ENCODE measurements at places on chromosomes 2 and 18.
A peak's percentile ranks its signal among the peaks of the same experiment; 100 is the strongest.

- no peak for DNase-seq
Measured at GRCh38 chr2:67498931-67499330, 101.8 kb downstream of the ETAA1 start.

GRCh38 chr2:226159875-226160479 lies 639.6 kb downstream of the IRS1 start:
- no peak for DNase-seq

DNA sequence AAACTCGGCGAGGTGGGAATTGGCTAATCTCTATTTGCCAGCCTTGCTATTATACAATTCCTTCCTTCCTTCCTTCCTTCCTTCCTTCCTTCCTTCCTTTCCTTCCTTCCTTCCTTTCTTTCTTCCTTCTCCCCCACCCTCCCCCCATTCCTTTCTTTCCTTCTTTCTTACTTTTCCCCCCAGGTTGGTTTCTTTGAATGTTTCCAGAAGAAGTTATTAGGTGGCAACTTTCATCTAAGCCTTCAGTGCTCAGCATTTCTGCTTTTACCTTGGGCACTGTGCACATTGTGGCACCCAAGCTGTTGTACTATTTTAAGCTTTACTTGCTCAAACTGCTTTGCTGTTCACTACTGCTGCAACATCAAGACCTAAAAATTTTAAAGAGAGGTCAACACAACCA lies 17.2 kb upstream of the CSRNP3 start:
- no peak for DNase-seq

DNA sequence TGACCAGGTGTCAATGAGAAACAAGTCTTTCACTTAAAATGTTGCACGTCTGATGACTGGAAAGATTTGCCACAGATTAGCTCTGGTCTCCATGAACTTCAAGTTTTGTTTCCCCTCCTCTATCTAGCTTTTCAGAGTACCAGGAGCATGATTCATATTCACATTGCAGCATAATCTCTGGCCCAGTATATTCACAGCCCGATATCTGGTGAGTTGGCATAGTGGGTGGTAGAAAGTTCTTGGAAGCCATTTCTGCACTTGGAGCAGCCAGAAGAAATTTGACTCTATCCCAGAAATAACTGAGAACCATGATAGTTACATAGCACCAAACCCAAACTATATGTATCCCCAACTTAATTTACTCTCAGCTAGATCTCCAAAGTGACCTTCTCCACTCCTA lies 503.9 kb downstream of the PID1 start:
- DNase-seq, result peak; percentile 18

- no peak for DNase-seq
Measured at GRCh38 chr2:23373666-23374065, 11.3 kb upstream of the KLHL29 start.

DNA sequence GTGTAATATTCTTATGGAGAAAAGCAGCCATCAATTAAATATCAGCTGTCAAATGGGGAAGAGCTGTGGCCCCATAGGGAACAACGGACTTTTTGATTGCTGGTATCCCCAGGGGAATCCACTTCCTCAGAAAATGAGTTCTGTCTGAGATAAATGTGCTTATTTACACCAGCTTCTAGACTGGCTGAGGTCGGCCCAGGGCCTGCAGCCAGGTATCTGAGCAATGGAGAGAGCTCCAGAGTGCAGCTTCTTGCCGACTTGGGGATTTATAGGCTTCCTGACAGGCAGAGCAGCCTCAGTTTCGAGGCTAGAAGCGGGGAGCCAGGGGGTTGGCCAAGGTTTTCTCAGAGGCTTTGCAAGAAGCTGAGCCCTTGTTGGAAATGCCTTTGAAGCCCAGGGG lies 67.2 kb downstream of the MCFD2 start:
- DNase-seq, result no peak

GRCh38 chr2:57330447-57330846 lies 716.2 kb upstream of the VRK2 start:
- no peak for DNase-seq

- DNase-seq, result no peak
Measured at GRCh38 chr2:135997380-135997779, 12.0 kb upstream of the DARS1 start.

- no peak for DNase-seq
Measured at GRCh38 chr2:151664520-151664919, 69.8 kb downstream of the NEB start.

GRCh38 chr2:64602436-64602835 lies 51.3 kb downstream of the SERTAD2 start:
- no peak for DNase-seq

GRCh38 chr18:61882296-61883004 lies 10.4 kb downstream of the RNF152 start:
- no peak for DNase-seq

- DNase-seq, result no peak
Measured at GRCh38 chr18:76953583-76954233, 131.4 kb downstream of the ZNF236 start.

DNA sequence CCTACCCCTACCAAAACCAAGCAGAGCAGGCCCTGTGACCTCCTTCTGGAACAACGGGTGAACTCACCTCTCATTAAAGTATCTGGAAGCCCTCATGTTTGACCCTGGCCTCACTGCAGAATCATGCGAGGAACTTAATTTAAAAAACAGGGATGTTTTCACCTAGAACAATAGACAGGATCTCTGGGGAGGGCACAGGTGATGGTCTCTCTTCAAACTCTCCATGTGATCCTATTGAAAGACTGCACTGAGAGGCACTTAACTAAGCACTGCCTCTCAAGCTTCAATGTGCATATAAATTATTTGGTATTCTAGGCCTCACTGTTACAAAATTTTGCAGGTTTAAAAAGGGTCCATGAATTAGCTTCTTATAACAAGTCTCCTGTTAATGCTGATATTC lies 7.5 kb downstream of the ZNF519 start:
- no peak for DNase-seq

DNA sequence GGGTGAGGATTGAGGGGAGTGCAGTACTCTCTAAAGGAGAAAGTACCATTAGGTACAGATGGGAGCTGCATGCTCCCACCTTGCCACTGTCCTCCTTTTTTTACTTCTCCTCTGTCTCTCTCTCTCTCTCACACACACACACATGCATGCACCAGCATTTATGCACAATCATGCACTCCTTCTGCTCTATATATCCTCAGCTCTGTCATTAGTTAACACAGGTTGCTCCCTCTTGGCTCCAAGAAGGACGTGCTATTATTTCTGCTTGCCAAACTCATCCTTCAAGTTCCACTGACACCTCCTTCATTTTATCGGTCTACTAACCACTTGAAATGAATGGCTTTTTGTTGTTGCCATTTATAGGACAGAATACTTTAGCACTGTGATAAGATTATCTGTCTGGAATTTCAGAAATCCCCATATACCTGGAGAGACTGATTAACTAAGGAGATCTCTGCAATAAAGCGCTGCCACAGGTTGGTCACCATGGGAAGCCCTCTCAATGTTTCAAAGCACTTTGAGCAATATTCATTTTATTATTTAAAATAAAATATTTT lies 178.5 kb upstream of the TRIB2 start:
- no peak for DNase-seq

DNA sequence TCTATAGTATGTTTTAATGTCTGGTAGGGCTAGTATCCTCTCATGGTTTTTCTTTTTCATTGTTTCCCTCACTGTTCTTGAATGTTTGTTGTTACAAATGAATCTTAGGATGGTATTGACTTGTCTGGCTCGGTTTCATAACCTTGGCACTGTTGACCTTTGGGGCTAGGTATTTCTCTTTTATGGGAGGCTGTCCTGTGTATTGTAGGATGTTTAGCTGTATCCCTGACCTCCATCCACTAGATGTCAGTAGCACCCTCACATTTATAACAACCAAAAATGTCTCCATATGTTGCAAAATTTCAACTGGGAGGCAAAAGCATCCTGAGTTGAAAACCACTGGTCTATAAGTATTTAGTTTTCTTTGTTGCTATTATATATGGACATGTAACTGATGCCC lies 7.0 kb upstream of the AOX1 start:
- DNase-seq, result no peak

GRCh38 chr2:30981096-30981495 lies 157.1 kb downstream of the GALNT14 start:
- no peak for DNase-seq

- no peak for DNase-seq
Measured at GRCh38 chr2:241637795-241638660, 535 bp downstream of the ATG4B start.

GRCh38 chr2:241302759-241303651 lies 12.5 kb downstream of the HDLBP start:
- no peak for DNase-seq

DNA sequence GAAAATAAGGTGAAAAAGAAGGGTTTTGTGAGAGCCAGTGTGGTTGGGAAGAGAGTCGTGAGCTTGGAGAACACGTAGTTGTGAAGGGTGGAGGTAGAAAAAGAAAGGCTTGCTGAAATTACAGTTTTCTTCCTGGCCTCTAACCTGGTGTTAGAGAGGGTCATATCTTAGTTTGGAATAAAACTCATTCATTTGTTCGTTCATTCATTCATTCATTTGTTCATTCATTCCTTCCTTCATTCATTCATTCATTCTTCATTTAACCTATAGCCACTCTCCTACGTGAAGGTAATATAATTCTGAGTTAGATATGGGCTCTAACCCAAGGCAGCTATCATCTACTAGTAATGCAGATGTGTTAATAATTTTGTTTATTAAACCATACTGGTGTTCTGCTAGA lies 111.8 kb upstream of the ZNF521 start:
- DNase-seq, result no peak

- no peak for DNase-seq
Measured at GRCh38 chr18:67778016-67778415, 261.5 kb upstream of the DSEL start.

DNA sequence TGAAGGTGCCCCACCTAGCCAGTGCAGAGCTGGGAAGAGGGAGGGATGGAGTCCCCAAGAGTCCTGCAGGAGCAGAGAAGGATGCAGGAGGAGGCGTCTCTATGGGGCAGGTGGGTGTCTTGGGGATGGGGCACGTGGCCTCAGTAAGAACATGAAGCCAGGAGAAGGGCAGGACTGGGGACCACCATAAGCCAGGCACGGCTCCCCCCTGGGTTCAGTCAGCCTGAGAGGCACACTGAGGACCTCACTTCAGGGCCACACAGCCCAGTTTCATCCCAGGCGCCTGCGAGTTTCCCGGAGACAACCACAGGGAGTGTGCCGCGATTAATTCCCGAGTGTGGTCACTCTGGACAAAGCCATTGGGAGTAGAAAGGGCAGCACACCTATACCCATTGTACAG lies 120.3 kb downstream of the GYPC start:
- DNase-seq, result no peak

DNA sequence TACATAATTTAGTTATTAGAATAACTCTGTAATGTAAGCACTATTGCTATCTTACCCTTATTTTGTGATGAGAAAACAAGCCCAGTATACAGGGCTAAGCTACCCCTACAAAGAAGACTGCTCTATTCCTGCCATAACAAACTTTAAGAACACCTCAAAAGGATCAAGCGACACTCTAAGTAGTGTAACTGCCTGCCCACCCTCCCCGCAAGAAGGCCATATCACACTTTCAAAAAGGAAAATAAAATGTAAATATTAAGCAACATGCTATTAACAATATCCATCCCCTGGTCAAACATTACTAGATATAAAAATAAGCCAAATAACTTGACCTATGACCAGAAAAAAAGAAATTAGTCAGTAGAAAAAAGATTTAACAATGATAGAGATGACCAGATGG lies 741.7 kb upstream of the CNTNAP5 start:
- DNase-seq, result no peak

GRCh38 chr2:219059375-219059724 lies 1.4 kb downstream of the IHH start:
- DNase-seq, result no peak

DNA sequence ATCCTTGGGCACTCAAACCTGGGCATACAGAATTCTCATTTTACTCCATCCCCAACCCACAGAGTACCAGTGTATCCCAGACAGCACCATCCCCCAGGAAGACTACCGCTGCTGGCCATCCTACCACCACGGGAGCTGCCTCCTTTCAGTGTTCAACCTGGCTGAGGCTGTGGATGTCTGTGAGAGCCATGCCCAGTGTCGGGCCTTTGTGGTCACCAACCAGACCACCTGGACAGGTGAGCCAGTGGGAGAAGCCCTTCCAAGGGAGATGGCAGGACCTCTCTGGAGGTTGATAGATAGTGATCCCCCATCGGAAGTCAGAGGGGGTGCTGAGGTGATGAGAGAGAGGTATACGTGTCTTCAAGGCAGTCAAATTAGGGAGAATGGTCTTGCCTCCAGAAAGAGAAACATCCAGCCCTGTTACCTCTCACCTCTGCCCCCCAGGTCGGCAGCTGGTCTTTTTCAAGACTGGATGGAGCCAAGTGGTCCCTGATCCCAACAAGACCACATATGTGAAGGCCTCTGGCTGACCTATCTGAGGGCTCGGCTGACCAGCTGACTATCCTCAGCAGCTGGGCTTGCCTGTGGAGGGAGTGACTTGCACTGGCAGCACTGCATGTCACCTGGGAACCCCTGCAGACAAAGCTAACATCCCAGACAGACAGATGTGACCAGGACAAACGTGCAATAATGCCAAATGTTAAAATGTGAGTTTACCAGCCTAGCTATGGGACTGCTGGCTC lies 9.5 kb downstream of the PKDCC start:
- DNase-seq, result no peak

DNA sequence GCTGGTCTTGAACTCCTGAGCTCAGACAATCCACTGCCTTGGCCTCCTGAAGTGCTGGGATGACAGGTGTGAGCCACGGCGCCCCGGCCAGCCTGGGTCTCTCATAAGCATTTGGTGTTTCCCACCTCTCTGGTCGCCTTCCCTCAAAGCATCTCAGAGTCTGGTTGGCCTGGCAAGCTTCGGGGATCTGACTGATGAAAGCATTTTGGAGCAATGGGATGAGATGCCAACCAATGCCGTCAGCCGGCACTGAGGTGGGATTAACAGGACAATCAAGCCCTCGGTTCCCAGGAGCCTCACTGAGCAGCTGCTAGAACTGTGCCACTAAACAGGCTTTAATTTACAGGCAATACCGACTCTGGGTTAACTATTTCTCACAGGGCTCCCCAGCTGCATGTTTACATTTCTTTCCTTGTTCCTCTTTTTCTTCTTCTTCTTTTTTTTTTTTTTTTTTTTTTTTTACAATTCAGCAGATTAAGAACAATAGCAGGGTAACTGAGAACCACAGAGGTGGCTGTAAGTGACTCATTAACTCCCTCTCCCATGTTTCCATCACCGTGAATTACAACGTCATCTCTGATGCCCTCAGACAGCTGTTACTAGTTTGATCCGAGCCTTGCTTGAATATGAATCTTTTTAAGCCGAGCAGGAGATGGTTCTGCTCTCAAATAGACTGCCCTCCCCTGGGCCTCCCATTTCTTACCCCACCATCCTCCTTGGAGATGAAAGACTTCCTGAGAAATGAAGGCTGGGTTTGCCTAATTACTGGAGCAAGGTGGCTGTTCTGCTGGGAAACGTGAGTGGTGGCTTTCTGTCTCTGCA lies 37.9 kb downstream of the ODC1 start:
- DNase-seq, result no peak

DNA sequence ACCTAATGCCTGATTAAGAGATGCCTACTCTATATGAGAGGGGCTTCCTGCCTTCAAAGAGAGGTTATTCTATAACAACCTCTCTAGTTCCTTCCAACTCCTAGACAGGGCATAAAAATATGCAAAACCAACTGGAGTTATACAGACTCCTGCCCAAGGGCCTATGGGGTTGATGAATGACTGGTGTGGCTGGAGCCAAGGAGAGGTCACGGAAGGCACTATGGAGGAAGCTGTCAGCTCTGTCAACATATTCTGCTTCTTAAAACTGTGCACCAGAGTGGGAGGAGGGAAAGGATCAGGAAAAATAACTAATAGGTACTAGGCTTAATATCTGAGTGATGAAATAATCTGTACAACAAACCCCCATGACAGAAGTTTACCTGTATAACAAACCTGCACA lies 120.9 kb upstream of the CDC42EP3 start:
- no peak for DNase-seq

GRCh38 chr2:230586328-230586982 lies 126.2 kb upstream of the CAB39 start:
- no peak for DNase-seq

All from AG09309 (cell line).